Activated naive CD4-positive, alpha-beta T cell treated with anti-CD3 and anti-CD28 coated beads, Interleukin-2, amount 50 U/mL, for 16 hours (primary cell): ENCODE measurements at places on chromosomes 16 and 17.
A peak's percentile ranks its signal among the peaks of the same experiment; 100 is the strongest.

DNA sequence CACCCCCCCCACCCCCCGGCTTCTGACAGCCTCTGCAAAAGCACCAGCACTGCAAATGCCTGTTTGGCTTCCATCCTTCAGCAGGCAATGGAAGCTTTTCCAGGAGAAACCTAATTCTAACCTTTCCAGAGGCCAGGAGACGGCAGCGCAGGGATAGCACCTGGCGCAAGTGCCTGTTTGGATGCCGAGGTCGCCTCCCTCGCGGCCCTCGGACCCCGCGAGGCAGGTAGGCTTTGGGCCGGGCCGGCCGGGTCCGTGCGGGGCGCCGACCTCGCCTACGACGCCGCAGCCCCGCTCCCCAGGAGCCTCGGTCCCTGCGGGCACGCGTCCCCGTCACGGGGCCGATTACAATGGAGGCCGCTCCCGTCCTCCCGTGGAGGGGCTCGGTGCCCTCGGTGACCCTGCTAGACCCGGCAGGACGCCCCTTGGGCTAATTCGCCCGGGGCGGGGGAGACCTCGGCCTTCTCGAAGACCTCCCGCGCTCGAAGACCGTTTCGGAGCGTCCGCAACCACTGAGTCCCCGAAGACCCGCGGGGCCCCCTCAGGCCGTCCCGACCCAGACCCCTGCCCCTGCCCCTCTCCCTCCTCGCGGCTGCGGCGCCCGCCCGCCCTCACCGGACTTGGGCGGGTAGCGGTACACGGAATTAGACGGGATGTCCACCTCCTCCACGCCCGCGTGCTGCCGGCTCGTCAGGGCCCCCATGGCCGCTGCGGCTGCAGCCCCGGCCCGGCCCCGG is 587 bp downstream of the RNF157 start:
- DNase-seq = peak; percentile 21

- DNase-seq = no peak
Measured at GRCh38 chr17:56934280-56934679, 20.4 kb upstream of the TRIM25 start.

- no peak for DNase-seq
Measured at GRCh38 chr16:85520853-85521521, 92.1 kb upstream of the GSE1 start.

GRCh38 chr16:24745791-24746190 is 16.3 kb downstream of the TNRC6A start:
- DNase-seq = no peak

DNA sequence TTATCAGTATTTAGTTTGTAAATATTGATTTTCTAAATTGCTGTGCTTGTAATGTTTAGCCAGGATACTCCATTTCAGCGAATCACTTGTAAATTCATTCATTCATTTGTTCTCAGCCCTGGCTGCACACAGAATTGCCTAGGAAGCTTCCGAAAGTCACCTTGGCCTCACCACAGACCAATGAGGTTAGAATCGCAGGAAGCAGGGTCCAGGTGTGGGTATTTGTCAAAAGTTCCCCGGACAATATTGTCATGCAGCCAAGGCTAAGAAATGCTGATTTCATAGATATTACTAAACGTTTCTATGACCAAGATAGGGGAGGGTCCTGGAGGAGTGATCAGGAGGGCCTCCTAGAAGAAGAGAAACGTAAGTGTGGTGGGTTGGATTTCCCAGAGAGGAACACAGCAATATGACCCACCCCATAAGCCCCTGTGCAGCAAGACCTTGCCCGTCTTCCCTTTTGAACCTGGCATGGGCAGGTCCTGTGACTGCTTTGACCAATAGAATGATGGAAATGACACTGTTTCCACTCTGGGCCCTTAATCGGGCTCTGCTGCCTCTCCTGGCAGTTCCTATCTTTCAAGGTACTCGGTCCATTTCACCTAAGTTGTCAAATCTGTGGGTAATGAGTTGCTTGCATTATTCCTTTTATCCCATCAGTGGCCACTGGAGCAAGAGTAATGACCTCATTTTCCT is 238.7 kb downstream of the FOXL1 start:
- no peak for DNase-seq

DNA sequence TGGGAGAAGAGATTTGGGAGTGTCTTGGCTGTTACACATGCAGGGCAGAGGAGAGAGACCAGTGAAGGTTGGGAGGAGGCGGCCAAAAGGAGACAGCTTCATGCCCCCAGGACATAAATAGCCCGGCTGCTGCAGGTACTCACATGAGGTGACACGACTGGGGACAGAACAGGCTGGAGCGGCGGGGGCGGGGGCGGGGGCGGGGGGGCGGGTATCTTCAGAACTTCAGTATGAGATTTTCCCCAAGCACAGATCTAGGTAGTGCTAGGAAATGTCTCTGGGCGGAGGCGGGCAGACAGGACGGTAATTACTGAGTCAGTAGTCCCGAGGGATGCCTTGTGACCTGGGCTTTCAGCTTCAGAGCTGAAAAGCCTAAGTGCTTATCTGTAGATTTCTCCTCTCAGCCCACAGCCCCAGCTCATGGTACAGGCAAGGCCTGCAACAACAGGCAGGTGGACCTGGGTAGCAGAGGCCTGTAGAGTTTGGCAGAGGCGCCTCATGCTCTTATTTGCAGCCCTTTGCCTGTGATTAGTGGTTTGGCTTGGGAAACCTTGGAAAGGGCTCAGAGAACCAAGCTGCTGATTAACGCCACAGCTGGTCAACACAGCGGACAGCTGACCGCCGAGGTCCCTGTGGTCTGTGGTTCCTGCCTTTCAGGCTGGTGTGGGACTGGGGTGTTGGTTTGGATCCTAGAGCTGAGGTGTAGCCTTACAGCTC is 24.5 kb downstream of the UNK start:
- no peak for DNase-seq

DNA sequence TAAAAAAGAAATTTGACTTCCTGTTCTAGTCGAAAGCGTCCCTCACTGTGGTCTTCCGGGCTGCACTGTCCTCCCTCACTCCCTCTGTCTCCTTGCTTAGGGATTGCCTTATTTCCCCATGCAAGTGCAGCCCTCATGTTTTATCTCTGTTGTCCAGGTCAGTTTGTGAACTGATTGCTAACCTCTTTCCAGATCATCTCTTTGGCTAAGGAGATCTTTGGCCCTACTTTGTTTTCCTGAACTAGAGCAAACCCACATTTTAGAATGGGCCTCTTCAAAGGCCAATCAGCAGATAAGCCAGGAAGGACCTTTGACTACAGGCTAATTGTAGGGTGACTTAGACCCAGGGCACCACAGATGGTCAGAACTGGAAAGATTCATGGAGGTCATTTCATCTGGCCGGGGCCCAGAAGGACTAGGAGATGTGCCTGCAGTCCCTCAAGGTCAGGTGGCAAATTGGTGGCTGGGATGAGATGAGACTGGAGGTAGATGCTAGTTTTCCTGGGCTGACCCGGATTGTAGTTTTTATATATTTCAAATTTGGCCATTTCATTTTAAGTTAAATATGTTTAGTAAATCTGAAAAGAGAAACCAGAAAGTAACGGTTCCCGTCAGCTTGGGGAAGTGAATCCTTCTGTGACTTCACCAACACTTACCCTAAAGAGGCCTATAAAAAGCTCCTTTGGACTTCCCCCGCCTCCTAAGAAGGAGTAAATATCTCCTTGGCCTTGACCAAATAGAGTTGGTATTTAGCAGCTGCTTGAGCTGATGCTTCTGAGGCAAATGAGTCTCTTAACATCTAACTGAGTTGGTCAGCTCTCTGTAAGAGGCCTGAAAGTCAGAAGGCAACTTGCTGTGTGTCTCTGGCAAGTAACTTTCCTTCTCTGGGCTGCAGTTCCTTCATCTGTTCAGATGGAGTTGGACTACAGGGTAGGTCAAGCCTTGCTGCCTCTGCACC is 6.2 kb upstream of the SLC25A19 start:
- no peak for DNase-seq

DNA sequence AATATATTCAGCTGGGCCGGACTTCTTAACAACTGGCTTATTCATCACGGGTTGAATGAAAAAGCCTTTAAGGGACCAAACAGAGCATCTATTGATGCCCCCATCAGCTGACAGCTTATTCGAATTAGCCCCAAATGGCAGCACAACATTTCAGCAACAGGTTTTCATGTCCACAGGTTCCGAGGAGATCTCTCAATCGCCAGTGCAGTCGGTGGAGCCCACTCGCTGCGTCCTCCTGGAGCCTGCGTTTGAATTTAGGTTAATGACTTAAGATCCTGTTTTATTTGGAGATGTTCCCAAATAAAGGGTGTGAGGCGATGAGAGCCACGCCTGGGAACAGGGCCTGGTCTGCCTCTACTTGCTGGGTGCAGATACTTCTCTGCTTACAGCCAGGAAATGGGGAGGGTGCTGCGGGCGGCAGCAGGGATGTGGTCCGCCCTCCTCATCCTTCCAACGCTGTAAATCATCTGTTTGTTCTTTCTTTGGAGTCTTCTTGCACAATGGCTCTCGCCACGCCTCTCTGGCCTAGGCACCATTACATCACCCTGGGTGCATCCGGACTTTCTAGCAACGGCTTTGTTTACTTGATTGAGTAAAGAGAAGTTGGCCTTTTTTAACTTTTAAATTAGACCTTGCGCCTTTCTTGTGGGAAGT is 22.6 kb downstream of the NDE1 start:
- peak; percentile 42 for DNase-seq

DNA sequence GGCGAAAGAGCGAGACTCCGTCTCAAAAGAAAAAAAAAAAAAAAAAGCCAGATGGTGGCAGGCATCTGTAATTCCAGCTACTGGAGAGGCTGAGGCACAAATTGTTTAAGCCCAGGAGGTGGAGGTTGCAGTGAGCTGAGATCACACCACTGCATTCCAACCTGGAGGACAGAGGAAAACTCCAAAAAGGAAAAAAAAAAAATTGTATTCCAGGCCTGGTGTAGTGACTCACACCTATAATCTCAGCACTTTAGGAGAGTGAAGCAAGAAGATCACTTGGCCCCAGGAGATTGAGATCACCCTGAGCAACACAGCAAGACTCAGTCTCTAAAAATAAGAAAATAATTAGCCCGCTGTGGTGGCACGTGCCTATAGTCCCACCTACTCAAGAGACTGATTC is 20.1 kb downstream of the HBQ1 start:
- DNase-seq = no peak

GRCh38 chr16:21622545-21622944 is 23.2 kb downstream of the METTL9 start:
- DNase-seq = no peak

DNA sequence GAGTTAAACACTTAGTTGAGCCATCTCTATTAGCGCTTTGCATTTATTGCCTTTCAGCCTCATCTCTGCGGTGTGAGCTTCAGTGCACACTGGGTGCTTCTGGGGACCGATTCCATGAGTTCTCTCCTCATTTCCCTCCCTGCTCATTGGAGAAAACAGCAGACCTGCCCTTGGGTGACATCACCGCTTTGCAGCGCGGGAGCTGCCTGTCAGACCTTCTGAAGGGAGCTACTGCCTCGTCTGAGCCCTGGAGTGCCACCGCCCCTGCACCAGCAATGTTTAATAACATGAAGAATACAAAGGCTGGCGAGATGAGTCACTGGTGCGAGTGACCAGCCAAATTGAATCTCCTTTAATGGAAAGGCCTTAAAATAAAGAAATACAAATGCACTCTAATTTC is 30.2 kb upstream of the CPPED1 start:
- no peak for DNase-seq

DNA sequence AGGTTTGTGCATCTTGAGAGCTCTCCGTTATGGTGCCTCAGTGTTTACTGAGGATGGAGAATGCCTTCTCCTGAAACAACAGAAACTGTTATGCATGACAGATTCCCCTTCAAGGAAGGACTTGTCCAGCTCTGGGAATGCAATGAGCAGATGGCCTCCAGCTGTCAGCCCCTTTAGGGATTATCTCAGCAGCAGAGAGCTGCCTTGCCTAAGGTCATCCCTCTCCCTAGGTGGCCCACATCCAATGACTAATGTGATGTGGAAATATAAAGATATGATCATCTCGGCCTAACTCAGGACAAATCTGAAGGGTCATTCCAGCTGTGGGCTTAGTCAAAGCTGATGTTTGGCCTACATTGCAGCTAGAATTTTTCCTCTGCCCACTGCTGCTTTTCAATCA is 214.3 kb upstream of the N4BP1 start:
- DNase-seq = no peak

GRCh38 chr16:88792668-88793250 is 7.7 kb upstream of the PIEZO1 start:
- DNase-seq = no peak

- no peak for DNase-seq
Measured at GRCh38 chr17:39563476-39563875, 44.2 kb downstream of the NEUROD2 start.

DNA sequence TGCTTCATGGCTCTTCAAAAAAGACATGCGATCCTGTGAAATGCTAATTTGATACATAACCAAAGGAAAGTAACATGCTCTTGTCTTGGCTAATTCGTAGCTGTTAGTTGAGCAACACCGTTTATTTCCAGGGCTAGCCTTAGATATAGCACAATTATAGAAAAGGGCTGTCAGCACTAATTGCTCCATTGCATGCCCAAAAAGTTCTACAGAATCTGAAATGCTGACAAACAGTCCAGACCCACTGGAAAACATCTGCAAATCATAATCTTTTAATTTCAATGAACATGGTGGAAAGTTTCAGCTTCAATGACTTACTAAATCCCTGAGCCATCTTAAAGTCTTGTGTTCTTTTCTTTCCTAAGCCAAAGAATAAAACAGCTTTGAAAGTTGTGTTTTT is 42.9 kb upstream of the NUDT7 start:
- DNase-seq = no peak

DNA sequence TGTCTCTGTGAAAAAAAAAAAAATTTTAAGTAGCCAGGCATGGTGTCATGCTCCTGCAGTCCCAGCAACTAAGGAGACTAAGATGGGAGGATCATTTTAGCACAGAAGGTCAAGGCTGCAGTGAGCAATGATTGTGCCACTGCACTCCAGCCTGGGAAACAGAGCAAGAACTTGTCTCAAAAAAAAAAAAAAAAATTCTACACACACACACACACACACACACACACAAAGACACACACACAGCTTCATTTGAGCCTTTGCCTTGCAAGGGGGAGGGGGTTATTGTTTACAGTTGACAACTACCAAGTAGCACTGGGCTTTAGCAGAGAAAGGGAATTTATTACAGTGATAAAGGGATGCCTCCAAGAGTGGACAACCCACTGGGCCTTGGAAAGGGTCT is 4.9 kb upstream of the POLR3E start:
- DNase-seq = no peak
